Skin of body (tissue), 3 donors: ENCODE measurements at places on chromosomes 11 and 22. TPM values are rescaled to one million over a fixed set of nuclear protein-coding genes. Genes with fewer than 3 reads are reported as not detected.

DNA sequence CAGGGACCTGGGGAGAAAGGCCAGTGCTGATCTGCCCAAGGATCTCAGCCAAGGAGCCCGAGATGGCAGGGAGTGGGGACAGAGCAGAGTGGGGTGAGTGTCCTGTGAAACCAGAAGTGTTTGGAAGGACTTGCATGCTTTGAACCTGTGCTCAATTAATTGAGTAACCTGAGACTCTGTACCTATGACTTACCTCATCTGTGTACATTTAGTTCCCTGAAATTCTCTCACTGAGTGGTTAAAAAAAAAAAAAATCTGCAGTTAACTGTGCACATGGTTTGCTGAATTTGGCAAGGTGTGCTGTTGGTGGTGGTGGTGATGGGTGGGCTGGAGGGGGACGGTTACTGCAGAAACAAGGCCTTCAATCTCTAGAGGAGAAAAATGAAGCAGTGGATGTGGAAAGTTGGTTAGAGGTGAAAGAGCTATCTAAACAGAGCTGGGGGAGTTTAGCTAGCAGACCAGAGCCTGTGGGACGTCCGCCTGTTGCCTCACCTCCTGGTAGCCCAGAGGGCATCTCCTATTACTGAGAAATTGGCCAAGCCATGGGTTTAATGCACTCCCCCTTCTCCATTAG lies 8.3 kb upstream of the SORL1-AS1 start:
- no peak for DNase-seq

ASPHD2 gene
- total RNA-seq = 0.89 TPM

MS4A18 gene
- total RNA-seq = not detected

DNA sequence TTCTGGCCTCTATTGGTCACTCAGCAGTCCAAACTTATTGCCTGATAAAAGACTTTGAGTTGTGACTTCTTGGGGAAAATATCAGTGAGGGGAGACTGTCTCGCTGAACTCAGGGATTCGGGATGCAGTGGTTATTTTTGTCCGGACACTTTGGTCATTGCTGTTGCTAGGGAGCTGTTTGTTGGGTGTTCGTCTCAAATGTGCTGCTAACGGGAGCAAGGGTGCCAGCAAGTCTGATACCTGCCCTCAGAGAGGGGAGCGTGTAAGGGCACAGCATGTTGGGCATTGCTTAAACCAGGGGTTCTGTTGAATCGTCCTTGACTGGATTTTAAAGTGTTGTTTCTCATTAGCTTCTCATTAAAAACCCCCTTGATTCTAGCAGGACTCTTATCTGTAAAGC lies 49.2 kb upstream of the SLC25A18 start:
- DNase-seq = no peak

- no peak for DNase-seq
Observed at GRCh38 chr11:86158704-86159580, 85.6 kb upstream of the EED start.

KRTAP5-9 gene
- not detected for total RNA-seq

GGTLC3 gene
- not detected for total RNA-seq
